ENCODE measurements at places on chromosomes 4 and X.

DNA sequence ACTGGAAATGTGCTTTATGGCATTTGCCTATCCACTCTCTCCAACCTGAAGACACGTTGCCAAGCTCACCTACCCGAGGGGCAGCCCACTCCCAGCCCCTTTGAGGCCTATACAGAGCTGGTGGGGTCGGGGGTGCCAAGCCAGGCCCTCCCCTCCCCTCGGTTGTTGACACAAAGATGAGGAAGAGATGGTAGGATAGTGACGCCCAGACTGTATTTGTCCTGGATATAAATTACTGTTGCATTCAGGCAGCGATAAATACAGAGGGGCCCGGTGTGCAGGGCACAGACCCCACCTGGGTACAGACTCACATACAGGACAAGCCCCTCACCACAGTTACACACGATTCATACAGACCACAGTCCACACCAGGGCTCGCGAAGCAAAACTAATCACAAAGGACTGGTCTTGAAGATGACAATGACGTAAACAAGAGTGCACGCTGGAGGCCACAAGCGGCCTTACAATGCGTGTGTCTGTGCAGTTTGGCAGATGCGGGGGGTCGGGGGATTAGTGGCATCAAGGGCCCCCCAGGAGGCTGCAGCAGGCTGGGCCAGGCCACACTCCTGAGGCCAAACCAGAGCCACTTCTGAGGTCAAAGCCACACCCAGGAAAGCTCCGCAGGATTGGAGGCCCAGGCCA is 14.6 kb downstream of the DGKQ start:
- no peak for DNase-seq

DNA sequence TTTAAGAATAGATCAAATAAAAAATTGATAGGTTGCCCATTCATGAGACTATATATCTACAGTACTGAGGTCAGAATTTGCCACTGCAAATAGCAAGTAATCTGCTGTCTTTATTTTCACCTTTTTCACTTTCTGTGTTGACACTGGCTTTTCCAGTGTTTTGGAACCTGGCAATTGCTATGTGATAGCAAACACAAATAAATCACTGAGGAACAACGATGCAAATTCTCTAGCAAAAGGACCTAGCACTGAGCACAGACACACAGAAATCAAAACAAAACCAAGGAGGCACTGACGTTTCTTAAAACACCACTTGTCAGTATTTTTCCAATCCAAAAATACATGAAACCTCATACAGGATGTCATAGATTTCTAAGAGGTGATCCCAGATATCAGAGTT is 210.7 kb downstream of the DHX15 start:
- DNase-seq, result no peak

DNA sequence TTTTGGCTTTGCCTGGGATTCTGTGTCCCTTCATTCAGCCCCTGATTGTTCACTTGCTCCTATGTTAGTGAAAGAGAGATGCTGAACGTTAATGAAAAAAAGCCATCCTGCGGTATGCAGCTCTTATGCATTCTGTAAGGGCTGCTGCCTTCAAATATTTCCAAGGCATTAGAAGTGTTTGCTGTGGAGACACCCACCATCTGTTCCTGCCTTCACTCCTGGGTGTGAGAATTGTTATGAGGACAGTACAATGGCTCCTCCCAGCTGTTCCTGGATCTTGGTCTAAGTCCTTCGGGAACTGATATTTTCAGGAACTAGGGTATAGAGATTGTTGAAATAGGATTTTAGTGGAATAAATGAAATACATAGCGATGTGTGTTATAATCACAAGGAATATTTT is 427.1 kb upstream of the FAM47C start:
- no peak for DNase-seq

GRCh38 chrX:134749706-134750445 is 91.6 kb upstream of the PLAC1 start:
- no peak for DNase-seq

- DNase-seq, result no peak
Observed at GRCh38 chr4:6207602-6208001, 7.3 kb upstream of the JAKMIP1 start.

GRCh38 chr4:14848229-14848628 is 154.1 kb upstream of the CPEB2 start:
- DNase-seq, result no peak

DNA sequence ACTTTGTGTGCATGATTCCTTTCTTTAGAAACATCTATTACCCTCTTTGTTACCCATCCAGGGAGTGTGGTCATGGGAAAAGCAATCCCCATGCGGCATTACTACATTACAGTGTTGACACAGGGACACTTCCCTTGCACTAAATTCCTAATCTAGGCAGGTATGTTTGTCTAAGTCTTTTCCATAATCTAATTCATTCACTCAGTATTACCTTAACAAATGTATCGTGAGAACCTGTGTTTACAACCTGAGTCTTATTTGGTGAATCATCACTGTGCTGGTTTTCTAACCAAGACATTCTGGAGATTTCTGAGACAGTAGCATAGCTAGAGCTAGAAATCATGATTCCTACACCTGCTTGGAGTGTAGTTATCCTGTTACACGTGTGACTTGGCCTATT is 326.8 kb downstream of the BMPR1B start:
- no peak for DNase-seq

GRCh38 chr4:173919196-173919595 is 364.3 kb downstream of the FBXO8 start:
- DNase-seq, result no peak
